ENCODE measurements at places on chromosomes 3 and 15. TPM values are rescaled to one million over a fixed set of nuclear protein-coding genes. Genes with fewer than 3 reads are reported as not detected.

Gene CYP8B1
- not detected for total RNA-seq

Gene ABI3BP
- 0.66 TPM for total RNA-seq

Gene FGF7
- not detected for total RNA-seq

Gene HLTF
- 25.4 TPM for total RNA-seq

Gene AAGAB
- 27.1 TPM for total RNA-seq

Gene CCDC39
- not detected for total RNA-seq

All from T-cell (primary cell).